ENCODE measurements at places on chromosomes 13 and 19.

DNA sequence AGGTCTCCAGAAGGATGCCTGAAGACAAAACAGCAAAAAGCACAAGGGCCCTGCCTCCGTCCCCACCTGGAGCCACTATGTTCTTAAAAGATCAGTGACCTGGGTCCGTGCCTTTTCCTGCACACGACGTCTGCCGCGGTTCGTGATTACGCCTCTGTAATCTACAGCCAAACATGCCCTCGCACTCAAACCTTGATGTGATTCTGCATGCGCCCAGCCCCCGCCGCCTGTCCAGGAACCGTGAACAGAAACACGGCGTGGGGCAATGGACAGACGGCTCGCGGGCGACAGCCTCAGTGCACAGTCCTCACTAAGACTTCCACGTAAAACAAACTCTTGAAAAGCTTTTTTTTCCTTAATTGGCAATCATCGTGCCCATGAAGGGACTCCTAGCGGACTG is 15.5 kb downstream of the C13orf46 start:
- no peak for DNase-seq

DNA sequence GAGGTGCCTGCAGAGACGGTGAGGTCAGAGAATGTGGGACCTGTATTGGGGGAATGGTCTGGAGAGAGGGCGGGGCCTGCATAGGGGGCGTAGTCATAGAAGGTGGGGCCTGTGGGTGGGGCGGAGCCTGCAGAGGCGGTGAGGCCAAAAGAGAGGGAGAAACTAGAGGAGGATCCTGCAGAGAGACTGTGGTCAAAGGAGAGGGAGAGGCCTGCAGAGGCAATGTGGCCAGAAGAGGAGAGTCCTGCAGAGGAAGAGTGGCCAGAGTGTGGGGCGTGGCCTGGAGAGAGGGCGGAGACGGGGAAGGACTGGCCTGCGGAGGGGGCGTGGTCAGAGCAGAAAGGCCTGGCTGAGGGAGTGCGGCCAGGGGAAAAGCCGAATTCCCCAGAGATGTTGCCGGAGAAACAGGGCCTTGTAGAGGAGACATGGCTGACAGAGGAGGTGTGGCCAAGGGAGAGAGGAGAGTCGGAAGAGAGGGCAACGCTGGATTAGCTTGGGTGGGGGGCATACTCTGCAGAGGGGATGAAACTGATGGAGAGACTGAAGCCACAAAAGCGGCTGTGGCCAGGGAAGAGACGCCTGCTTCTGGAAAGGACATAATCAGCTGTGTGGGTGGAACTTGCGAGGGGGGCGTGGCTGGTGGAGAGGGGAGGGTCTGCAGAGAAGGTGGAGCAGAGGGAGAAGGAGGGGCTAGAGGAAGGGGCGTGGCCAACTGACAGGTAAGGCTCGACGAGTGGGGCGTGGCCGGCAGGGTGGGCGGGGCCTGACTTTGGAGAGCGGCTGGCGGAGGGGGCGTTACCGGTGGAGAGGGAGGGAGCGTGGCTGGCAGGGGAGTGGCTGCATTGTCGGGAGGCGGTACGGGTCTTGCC is 2.5 kb downstream of the PRR36 start:
- DNase-seq, result peak; percentile 100

DNA sequence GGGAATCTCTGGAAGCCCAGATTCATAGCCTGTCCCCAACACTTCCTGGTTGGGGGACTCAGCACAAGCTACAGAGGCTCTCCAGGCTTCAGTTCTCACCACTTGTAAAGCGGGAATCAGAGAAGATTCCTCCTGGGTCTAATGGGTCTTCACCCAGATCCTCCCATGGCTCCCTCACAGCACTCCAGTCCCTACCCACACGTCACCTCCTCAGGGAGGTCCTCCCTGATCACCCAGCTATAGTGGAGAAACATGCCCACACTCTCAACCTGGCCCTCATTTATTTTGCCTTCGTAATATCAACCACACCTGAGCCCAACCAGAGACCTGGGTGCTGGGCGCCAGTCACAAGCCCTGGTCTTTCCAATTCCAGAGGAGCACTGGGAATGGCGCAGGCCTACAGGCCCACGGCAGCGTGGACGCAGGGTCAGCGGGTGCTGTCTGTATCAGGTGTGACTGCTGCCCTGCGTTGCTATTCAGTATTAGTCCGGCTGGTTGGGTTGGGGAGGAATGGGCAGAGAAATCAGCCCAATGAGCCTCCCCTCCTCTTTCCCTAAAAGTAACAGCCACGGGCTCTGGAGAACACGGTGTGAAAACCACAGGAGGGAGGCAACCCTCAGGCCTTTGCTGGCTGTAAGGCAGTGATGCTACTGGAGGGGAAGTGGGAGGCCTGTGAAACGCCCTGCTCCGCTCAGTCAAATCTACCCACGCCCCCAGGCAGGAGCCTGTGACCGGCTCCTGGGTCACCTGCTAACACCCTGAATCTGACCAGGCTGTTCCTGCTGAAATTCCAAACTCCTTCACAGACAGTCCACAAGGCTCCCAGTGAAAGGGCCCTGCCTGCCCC is 5.2 kb downstream of the AKT2 start:
- no peak for DNase-seq

GRCh38 chr19:33664744-33665143 is 43.0 kb downstream of the CHST8 start:
- DNase-seq, result no peak

GRCh38 chr19:16202320-16203255 is 4.9 kb downstream of the AP1M1 start:
- DNase-seq, result no peak

DNA sequence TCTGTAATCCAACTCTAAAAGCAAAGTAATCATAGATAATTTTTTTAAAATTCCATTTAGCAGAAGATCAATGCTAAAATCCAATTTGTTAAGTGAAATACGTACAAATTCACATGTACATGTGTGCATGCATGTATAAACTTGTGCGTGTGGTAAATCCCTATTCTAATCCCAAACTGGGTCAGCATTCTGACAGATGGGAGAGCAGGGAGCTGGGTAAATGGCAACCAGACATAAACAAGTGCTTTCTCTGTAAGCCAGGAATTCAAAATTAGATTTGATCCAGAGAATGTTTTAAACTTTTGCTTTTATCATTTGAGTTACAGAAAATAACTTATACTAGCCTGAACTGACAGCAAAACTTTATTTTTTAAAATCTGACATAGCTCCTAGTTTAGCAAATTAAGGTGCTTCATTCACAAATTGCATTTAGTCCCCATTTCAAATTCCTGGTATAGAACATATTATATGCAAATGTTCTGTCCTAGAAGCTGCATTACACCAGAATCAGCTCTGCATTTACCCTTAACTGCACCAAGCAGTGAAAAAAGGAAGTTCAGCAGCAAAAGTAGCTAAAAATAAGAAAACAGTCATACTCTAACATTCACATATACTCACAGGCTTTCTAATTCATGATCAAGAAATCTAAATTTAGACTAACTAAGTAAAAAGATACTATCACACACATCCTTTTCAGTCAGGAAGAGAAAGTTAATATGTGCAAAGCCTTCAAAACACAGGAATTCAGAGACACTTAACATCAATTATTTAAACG is 32.6 kb downstream of the UBL3 start:
- DNase-seq, result no peak

GRCh38 chr19:16814526-16815100 is 14.6 kb upstream of the SIN3B start:
- DNase-seq, result no peak

DNA sequence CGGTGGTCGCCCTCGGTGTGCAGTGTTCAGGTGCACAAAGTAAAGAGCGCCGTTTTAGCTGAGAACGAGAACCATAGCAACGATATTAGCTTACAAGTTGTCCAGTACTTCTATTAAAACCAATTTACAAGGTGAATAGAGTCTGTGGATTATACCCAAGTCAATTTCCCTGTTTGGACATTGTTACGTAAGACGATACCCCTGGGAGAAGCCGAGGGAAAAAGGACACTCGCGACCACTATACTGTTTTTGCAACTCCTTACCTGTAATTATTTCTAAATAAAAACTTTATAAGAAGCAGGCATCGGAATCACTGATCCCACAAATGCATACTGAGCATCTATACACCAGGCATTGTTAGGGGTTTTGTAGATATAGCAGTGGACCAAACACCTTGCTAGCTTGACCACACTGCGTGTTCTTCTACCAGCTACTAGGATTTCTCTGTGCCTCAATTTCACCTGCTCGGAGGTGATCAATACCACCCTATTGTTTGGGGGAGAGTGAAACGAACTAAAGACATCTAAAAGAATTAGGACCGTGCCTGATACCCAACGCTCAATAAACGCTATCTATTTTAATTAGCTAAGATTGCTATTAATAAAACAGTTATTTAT is 488 bp upstream of the EEF2 start:
- no peak for DNase-seq

DNA sequence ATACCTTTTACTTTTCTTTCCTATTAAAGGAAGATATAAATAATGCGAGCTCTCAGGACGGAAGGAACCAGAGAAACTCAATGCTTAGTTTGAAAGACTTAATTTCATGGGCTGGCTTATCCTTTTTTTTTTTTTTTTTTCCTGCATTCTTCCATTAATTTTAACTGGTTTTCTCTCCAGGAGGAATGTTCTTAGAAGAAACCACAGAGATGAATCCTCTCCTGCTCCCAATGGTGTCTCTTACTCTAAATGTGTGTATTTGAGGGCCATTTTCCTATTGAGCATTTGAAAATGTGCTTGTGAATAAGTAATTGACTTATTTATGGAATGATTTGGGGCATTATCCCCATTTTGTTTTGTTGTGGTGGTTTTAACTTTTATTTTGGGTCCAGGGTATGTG is 494.9 kb downstream of the FOXO1 start:
- no peak for DNase-seq

GRCh38 chr13:32285633-32285965 is 29.6 kb downstream of the ZAR1L start:
- DNase-seq, result no peak

Data from WTC11 (cell line).